ENCODE measurements at places on chromosomes 2 and 18. TPM values are rescaled to one million over a fixed set of nuclear protein-coding genes. Genes with fewer than 3 reads are reported as not detected.

GRCh38 chr2:108392029-108392428 is 14.3 kb downstream of the SULT1C4 start:
- DNase-seq: no peak

GRCh38 chr2:176768185-176768584 is 444.4 kb upstream of the HNRNPA3 start:
- DNase-seq: no peak

DNA sequence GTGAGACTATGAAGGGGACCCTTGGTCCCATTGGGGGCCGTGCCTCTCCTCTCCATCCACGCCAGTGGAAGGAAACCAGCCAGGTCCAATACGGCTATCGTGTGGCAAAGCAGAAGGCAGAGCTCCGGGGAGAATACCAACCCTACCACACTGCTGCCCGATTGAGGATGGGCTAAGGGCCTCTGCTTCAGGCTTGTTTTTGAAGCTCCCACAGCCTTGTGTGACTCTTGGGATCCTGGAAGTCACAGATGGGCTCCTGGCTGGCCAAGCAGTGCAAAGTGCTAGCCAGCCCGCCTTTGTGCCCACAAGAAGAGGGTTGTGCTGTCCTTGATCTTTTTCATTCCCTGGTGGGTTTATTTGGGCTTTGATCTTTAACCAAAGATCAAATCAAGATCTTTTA is 70.6 kb upstream of the ID2 start:
- no peak for DNase-seq

DNA sequence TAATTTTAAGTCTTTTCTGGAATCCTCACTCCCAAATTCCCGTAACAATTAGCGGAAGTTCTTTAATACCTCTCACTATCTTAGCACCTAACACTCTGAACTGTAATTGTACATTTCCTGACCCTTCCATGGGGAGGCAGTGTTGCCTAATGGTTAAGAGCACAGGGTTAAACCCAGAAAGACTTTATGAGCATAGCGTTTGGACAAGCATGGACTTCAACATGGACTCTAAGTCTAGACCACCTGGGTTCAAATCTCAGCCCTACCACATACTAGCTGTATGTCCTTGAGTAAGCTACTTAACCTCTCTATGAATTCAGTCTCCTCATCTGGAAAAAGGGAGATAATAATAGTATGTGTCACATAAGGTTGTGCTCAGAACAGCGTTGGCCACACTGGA is 13.0 kb downstream of the ANTXR1 start:
- DNase-seq: peak; percentile 25

LRRTM4 gene
- total RNA-seq: not detected

GRCh38 chr18:26547646-26548414 is 523 bp downstream of the KCTD1 start:
- no peak for DNase-seq

- DNase-seq: no peak
Measured at GRCh38 chr2:126403039-126403628, 252.8 kb upstream of the GYPC start.

GRCh38 chr2:176161825-176162626 is 4.9 kb downstream of the HOXD3 start:
- no peak for DNase-seq

NDC80 gene
- 35.1 TPM for total RNA-seq

SCN9A gene
- 2.1 TPM for total RNA-seq

DNA sequence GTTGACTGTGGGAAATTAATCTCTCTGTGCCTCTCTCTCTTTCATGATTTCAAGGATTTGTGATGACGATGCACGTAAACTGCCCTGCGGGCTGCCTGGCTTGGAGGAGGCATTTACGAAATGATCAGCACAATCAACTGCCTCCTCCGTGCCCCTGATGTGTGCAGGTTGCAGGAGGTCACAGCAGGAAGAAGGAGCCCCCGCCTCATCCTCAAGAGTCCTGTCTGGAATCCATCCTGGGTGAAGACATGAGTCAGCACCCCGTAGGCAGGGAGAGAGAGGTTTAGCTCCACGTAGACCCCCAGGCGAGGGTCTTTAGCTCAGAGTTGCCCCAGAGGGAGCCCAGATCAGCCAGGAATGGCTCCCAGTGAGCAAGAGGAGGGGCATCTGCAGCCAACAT is 17.1 kb upstream of the TEX51 start:
- DNase-seq: no peak

CNTNAP5 gene
- not detected for total RNA-seq

GRCh38 chr2:102753563-102754159 is 8.2 kb upstream of the TMEM182 start:
- no peak for DNase-seq

TRIM43 gene
- total RNA-seq: not detected

- DNase-seq: no peak
Measured at GRCh38 chr2:199757233-199757870, 93.6 kb downstream of the FTCDNL1 start.

NEB gene
- 0.07 TPM for total RNA-seq

DNA sequence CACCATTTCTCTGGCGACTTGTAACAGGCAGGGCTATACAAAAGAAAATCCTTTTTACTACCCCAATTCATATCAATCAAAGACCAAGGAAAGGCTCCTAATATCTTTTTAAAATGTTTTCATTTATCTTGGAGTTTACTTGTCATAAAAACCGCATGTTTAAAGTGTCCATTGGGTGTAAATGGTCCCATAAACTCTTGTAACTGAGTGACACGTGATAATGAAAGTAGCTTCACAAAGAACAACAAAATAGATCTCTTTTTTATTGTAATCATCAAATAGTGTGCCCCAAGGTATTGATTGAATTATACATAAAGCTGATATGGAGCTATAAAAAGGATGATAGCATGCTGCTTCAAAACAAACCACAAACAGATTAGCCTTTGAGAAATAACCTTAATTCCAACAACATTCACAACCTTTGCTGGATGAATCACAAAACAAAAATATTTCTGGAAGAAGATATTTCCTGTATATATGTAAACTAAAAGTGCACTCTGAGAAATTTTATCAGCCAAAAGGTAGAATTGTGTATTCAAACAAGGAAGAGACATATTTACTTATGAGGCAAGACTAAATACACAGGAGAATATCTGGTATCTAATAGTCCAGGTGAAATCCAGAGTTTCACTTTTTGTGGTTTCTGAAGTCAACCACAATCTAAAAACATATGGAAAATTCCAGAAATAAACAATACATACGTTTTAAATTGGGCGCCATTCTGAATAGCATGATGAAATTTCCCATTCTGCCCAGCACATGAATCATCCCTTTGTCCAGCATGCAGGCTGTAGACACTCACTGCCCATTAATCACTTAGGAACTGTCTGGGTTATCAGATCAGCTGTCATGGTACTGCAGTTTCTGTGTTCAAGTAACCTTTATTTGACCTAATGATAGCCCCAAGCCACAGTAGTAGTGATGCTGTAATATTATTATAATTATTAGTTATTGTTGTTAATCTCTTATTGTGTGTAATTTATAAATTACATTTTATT is 237.5 kb downstream of the PIK3C3 start:
- DNase-seq: no peak

RGPD6 gene
- 18.8 TPM for total RNA-seq

DNA sequence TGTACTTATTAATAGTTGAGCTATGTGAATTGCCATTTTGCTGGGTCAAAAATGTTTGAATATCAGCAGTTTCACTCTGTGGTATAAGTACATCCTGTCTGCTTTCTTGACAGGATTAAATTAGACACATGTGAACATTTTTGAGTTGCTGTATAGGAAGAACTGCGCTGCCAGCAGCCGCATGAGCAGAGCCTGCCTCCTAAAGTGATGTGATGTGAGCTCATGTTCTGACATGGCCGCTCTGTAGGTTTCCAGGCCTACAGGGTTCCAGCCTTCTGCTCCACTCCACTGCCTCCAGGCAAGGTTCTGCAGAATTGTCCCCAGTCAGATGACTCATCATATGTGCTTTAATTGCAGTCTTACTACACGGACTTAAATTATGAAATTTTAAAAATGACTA is 119.7 kb upstream of the NFATC1 start:
- no peak for DNase-seq

- DNase-seq: no peak
Measured at GRCh38 chr2:7956126-7956689, 725.6 kb upstream of the ID2 start.

MAP3K2 gene
- total RNA-seq: 17.6 TPM

DNA sequence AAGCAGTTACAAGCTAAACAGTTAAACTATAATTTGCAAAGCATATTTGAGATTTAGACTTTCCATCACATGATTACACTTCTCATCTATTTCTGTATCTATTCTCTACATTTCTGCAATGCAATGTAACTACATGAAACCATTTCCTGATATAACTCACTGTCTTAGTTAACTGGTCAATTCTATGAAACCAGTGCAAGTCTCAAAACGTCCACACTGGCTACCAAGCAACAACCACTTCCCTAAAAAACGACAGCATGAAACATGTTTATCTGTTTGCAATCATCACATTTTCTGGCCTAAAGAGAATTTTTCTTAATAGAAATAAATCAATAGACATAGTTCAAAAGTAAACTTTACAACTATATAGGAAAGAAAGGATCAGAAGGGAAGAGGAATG is 17.4 kb downstream of the FECH start:
- no peak for DNase-seq

DNA sequence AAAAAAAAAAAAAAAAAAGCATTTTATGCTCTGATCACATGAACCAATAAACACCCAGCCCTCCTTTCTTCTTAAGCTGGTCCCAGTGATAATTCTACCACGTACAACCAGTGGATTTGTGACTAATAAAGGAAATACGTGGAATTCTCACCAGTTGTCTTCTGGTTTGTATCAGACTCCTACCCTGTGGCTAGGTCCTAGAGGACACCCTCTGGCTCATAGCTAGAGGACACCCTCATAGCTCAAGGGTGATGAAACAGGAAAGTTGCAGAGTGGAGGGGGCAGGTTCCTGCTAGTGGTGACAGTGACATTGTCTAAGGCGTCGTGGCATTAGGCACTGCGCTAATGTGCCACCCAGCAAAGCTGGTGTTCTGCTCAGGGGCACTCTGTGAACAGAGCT is 167.8 kb downstream of the BCL11A start:
- no peak for DNase-seq

DNA sequence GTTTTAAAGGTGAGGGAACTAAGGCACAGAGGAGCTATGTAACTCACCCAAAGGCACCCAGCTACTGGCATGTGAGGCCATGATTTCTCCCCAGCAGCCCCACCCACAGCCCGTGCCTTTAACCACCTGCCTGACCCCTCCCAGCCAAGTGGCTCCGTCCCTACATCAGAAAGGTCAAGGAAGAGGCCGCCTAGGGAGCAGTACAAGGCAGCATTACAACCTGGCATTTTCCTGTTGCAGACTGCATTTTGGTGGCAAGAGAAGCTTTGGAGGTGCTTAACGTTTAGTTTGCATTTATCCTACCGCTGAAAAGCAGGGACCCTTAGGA is 17.5 kb downstream of the STEAP3 start:
- no peak for DNase-seq

GMCL1 gene
- total RNA-seq: 9.8 TPM

DNA sequence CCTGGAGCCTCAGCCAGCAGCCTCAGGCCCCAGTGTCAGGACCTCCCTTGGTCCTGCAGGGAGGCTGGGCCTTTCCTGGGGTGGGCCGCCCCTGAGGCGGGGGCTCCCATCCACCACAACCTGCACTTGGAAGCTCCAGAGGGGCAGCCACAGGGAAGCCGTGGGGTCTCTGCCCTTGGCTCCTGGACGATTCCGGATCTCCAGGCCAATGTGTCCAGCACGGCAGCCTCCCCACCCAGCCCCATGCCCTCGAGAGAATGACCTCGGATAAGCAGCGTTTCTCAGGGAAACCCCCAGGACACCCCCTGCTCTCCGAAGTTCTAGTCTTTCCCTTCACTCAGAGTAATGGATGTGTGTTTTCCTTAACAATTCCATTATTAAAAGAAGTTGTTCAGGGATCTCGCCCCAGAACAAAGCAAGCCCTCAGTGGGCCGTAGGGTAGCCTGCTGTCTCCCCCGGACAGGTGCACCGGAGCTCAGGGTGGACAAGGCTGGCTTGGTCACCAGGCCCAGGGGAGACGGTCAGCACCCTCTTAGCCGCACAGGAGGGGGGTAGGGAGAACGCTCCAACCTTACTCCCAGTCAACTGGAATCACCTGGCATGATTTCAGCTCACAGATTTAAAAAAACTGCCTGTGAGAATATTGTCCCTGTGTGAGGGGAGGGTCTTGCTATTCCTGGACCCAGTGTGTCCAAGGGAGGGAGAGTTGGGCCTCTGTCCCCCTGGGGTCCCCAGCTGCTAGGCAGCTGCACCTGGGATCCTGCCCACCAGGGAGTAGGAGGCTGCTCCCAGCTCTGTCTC is 72.2 kb upstream of the OTOS start:
- no peak for DNase-seq

TDRD15 gene
- total RNA-seq: not detected

SNORC gene
- 1.2 TPM for total RNA-seq

FAP gene
- total RNA-seq: 0.14 TPM

- no peak for DNase-seq
Measured at GRCh38 chr18:54280220-54280569, 10.9 kb downstream of the POLI start.

DNA sequence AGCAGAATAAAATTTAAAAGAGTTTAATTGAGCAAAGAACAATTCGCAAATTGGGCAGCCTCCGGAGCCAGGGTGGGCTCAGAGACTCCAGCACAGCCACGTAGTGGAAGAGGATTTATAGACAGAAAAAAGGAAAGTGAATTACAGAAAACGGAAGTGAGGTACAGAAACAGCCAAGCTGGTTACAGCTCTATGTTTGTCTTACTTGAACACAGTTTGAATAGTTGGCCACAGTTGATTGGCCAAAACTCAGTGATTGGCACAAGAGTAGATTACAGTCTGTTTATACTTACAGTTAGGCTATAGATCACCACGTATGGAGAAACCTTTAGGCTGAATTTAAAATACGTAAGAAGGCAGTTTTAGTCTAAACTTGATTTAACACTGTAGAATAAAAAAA is 78.8 kb upstream of the NEDD4L start:
- DNase-seq: no peak

PPP1R1C gene
- total RNA-seq: 0.35 TPM

NYAP2 gene
- not detected for total RNA-seq

LIPG gene
- total RNA-seq: 173 TPM

- DNase-seq: no peak
Measured at GRCh38 chr2:200451511-200451910, 58.4 kb downstream of the KCTD18 start.

NT5C1B gene
- not detected for total RNA-seq

DNA sequence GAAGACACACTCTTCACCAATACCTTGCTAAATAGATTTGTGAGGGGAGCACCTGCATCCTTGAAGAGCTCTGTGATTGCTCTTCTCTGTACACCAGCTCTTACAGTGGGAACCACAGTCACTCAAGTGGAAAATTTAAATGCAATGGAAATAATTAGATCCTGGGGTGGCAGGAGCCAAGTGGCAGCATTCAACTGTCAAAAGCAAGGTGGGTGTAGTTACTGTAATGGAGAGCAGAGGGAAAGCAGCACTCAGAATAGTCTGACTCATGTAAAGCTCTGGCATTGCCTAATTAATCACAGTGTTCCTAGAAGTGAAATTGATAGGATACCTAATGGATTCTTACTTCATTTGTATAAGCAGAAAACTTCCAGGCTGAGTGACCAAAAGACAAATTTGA is 245.8 kb downstream of the KCNE4 start:
- peak; percentile 3 for DNase-seq
